Left lobe of liver (tissue), 2 donors: ENCODE measurements at places on chromosomes 4 and X. TPM values are rescaled to one million over a fixed set of nuclear protein-coding genes. Genes with fewer than 3 reads are reported as not detected.

DNA sequence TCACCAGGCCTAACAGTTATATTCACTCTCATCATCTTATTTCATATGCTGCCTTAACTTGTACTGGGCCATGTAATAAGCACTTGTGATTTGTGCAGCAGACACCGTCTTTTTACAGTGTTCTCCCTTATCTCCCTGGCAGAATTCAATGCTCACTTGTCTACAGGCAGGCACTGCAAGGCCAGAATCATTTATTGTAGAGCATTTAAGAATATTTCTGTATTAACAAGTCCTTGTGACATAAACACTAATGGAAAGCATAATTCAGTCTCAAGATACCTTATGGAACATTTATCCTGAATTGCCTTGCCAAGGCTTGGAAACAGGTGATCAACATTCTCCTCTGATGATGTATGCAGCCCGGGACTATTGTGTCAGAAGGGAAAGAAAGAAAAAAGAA is 808.9 kb downstream of the STPG2 start:
- DNase-seq, result no peak

GRCh38 chrX:1679238-1679637 is 64.4 kb downstream of the ASMT start:
- DNase-seq, result no peak

- DNase-seq, result peak; percentile 92
Measured at GRCh38 chrX:15674841-15675489, 10.4 kb upstream of the CLTRN start.

- no peak for DNase-seq
Measured at GRCh38 chrX:41677183-41678060, 11.4 kb upstream of the GPR34 start.

DNA sequence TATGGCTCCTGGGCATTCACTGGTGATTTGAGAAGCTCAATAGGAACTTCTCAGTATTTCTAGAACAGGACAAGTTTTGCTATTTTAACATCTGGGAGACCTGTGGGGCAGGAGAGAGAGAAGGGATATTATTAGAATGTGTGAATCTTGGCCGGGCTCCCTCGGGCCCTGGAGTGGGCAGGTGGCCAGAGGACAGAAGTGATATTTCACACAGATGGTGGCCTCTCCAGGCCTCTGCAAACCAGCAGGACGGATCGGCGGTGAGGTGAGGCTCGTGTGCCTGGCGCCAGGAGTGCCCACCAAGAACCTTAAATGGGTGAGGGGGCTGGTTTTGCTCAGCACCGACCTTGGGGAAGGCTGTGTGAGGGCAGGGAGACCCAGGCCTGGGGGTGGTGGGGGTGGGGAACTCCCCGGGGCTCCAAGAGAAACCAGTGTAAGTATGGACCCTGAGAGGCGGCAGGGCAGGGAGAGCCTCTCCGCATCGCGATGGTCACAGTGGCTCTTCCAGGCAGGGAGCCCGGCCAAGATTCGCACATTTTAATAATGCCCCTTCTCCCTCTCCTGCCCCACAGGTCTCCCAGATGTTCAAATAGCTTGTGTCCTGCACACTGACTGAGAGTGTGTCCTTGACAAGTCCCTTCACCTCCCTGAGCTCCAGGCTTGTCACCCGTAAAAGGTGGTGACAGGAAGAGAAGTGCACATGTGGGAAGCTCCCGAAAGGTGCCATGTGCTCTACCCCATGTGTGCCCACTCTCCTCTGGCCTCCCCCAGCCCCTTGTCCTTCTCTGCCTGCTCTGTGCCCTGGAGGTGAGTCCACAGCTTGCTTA is 64.9 kb downstream of the SORCS2 start:
- no peak for DNase-seq

DNA sequence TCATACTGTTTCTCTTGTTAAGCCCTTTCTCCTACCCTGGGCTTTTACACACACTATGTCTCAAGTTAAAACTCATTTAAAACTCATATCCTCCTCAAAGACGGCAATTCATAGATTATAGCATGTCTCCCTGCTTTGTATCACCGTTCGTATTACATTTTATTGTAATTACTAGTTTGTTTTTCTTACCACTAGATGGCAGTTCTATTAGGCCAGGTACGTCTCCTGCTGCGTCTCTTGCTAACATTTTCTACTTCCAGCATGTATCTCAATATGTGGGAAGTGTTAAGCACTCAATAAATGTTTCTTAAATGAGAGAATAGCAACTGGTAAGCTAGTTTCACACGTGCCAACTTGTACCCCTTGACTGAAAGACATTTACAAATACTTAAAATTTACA is 450.3 kb upstream of the PCDH7 start:
- DNase-seq, result no peak

DNA sequence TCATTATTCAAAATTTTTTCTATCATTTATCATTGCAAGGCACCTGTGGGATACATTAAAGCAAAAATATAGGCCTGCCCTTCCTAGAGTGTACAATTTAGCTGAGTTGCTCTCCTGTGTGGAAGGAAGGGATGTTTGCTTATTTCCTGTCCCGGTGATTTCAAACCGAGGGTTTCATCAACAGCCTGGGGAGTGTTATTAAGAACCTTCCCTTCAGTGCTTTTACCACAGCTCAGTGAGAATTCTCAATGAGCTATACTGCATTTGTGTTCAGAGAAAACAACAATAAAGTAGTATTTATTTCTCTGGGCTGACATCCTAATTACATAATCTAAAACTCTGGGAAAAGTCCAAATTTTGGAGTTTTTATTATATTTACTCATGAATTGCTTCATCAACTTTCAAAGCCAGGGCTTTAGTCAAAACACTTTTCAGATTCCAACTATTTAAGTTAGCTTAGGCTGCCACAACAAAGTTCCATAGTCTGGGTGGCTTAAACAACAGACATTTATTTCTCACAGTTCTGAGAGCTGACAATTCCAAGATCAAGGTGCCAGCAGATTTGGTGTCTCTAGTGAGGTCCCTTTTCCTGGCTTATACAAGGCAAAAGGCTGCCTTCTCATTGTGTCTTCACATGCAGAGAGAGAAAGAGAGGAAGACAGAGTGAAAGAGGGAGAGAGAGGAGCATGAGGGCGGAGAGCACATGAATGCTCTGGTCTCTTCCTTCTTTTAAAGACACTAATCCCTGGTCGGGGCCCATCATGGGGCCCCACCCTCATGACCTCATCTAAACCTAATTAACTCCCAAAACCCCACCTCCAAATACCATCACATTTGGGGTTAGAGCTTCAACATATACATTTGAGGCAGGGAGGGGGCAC is 62.6 kb downstream of the MMRN1 start:
- no peak for DNase-seq

DNA sequence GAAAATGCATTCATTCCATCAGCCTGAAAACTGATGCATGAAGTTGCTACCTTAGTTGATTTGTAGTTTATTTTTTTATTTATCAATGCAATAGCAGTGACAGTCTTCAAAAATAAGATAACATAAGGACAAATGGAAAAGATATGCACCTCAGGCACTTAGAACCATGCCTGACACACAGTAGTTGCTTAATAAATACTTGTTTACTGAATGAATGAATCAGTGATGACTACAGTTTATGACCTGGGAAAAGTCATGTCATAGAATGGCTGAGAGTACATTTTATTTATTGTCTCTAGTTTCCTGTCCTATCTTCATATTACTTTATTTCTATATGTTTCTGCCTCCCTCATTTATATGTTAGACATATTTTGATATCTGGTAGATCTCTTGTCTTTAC is 171.8 kb downstream of the TLL1 start:
- DNase-seq, result no peak

- no peak for DNase-seq
Measured at GRCh38 chr4:154137320-154137905, 348.5 kb upstream of the SFRP2 start.

GRCh38 chrX:101257448-101258258 is 33.5 kb downstream of the TAF7L start:
- no peak for DNase-seq

GRCh38 chr4:145909281-145909715 is 29.3 kb downstream of the ZNF827 start:
- DNase-seq, result peak; percentile 51

GRCh38 chrX:100609591-100609990 is 24.9 kb downstream of the TNMD start:
- DNase-seq, result no peak

DNA sequence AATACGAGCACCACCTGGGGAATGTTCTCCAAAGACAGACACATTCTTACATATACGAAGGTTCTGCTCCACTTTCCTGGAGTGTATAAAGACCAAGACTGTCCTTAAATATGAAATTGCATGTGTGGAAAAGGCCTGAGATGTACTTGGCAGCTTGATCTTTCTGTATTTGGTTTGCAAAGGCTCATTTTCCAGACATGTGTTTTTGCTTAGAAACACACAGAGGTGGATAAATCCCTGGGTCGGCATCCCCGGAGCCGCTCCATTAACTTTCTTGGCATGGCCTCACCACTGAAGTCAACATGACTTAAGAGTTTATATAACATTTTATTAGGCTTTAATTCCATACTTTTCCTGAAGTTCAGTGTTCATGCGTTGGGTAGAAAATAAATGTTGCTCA is 239.4 kb downstream of the LDB2 start:
- no peak for DNase-seq

DNA sequence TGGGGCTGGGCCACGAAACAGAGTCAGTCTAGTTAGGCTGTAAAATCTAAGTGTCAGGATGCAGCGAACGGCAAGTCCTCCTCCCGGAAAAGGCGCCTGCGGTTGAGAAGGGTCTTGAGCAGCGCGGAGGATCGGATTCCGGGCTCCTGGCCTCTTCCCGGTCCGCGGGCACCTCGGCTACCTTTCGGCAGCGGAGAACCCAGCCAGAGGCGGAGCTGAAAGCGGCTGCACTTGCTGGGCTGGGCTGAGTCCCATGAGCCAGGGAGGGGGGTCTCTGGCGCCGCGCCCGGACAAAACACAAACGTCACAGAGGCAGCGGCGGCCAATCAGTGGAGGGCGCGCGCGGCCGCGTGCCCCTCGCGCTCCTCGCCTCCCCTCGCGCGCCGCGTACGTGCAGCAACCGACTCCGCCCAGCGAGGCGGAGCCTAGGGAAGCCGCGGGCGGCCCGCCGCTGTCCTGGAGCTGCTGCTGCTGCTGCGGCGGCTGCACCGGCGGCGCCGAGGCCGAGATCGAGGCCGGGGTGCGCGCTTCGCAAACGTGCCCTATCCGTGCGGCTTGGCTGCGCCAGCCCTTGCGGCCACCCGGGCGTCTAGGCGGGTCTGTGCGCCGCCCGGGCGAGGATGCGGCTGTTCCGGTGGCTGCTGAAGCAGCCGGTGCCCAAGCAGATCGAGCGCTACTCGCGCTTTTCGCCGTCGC is at the start of gene PDK3:
TSS of gene PDK3 (plus strand) at position 451 of the 696 bp plus-strand sequence. CDS start at position 621, 170 bp downstream.
- peak; percentile 94 for DNase-seq

DNA sequence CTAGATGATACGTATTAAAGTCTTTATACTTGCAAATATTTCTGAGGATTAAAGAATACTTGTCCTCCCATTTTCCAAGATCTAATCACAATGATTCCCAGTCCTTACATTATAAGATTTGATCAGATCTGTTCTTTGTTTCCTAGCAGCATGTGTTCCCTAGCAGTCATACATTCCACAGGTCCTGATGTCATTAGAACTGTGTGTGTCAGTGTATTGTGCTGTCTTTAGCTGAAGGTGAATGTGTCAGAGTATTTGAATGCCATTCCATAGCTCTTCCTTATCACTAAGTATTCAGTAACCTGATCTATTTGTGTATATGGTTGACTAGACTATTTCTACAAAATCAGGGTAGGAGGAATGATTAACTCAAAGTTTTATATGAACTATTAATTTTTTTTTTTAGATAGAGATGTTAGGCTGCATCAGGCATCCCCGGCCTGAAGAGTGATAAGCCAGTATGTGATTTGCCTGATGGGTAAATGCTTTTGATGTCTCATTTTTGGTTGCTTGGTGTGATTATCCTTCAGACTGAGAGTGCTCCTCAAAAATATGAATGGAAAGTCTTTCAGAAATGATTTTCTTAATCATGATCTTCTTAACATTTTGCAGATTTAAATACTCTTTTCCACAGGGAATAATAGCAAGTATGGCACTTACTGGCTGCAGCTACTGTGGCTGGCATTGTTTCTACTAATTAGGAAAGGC is 4.4 kb downstream of the ADGRL3 start:
- DNase-seq, result no peak

DNA sequence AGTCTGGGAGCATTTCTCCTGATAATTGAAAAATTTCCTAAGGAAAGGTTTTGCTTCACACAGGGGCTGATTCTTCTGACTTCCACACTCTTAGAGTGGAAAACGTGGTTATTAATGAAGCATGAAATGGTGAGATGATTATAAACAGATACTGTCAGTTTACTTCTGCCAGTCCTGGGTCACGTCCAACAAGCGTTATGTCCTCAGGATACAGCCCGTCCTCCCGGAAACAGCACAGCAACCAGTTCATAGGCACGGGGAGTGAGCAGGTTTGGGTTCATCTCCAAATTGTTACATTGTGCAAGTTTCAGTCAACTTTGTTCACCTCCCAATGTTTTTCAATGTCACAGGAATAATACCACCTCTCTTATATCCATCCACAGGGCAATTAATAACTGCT is 98.8 kb downstream of the NPNT start:
- DNase-seq, result no peak

DNA sequence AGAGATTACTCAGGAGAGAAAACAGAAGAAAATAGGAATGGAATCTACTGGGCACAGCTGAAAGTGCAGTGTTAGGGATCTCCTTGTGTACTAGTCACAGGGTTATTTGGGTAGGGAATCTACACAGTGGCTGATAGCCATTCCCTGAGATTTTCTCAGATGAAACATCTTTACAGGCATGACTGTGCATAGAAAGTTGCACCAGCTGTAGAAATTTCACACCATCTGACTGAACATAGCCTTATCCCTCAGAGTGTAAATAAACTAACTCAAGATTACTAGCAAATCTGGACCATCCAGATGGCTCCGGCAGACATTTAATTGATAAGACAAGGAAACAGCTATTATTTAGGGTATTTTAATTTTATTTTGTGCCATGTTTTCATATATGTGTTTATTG is 2053.5 kb upstream of the TENM3 start:
- DNase-seq, result no peak

- DNase-seq, result no peak
Measured at GRCh38 chr4:98508829-98509598, 149.4 kb downstream of the TSPAN5 start.

- peak; percentile 24 for DNase-seq
Measured at GRCh38 chr4:2352729-2353221, 65.7 kb downstream of the ZFYVE28 start.

GRCh38 chr4:30536231-30536630 is 183.9 kb upstream of the PCDH7 start:
- DNase-seq, result no peak

The KIAA1210 gene
- total RNA-seq, result not detected

The TCP11X2 gene
- not detected for total RNA-seq

The HSPA4L gene
- total RNA-seq, result 3.9 TPM

The RBPJ gene
- total RNA-seq, result 21.5 TPM

The RPA4 gene
- total RNA-seq, result 0.23 TPM

The OTC gene
- 94.6 TPM for total RNA-seq
